Renal cortical epithelial cell (primary cell): ENCODE measurements at places on chromosomes 1 and 21.

GRCh38 chr1:179087665-179088064 is 5.8 kb downstream of the TOR3A start:
- no peak for DNase-seq

DNA sequence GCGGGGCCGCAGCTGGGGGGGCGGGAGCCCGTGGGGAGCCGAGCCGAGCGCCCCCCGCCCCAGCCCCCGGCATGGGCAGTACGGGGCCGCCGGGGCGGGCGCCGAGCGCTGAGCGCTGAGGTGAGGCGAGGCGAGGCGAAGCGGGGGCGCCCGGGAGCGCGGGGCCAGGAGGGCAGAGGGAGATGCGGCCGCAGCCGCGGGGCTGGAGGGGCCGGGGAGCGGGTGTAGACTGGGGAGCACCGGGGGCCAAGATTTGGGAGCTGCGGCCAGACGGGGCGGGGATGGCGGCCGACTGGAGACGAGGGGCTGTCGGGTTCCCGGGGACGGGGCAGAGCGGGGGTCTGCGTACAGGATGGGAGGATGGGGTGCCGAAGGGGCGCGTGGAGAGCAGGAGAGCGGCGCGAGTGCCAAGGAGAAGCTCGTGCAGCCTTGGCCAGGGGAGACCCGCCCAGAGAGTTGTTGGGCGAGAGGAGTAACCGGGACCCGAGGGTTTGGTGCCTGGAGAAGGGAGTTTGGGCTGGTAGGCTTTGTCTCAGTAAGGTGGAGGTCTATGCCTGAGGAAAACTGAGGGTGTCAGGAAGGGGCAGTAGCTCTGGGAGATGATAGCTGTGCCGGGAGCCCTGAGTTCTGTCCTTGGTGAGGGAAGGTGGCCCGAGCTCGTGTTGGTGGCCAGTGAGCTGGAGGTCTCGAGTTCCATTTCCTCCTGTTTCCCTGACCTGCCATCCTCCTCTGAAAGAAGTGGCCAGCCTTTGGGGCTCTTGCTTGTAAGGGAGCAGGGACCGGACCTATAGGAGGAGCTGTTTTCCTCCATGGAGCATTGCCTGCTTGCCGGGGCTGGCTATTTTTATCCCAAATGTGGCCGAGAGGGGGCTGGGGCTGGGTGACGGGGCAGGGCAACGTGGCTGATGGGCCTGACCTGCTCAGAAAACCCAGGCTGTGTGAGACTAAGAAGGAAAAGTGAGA is 539 bp downstream of the ATP8B2 start:
- DNase-seq = peak; percentile 72

DNA sequence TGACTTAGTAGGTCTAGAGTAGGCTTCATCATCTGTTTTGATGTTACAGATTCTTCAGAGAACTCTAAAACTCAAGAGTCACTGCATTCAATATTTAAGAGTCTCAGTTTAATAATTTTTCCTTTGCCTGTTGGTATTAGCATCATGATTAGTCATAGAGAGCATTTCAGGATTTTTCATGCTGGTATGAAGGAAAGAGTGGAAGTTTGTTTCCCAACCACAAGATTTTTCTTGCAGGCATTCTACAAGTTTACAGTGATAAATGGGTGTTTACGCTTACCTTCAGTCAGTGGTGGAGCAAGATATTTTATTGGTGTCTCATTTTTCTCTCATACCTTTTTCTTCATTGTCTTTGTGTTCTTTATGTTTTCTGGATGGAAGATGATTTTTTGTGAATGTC is 58.4 kb upstream of the MYOCOS start:
- peak; percentile 61 for DNase-seq

DNA sequence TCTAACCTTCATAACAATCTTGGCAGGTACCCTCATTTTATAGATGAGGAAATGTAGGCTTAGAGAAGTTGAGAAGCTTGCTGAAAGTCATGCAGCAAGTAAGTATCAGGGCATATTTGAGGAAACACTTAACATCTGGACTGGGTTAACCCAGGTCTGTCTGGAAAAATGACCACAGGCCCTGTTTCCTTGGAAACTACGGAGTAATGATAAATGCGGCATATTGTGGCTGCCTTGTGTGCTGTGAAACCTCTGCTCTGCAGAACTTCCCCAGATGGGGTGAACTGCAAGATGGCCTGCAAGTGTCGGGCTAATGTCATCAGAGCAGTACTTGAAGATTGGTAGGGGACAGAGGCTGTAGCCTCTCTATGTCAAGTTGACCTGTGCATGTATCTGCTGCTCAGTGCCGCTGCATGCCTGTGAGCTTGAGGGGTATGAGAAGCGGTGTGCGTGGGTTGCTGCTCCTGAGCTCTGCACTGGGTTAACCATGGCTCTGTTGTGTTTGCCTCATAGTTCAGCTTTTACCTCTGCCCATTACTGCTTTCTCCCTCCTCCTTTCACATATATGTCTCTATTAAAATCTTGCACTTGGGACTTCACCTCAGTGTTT is 83.1 kb downstream of the WDR3 start:
- no peak for DNase-seq

- peak; percentile 9 for DNase-seq
These were observed 147.3 kb downstream of the LBR start for GRCh38 chr1:225280563-225280962.

- DNase-seq = no peak
These were observed 120.7 kb downstream of the CNIH3 start for GRCh38 chr1:224736619-224737352.

GRCh38 chr1:15153842-15154479 is 414 bp downstream of the TMEM51 start:
- no peak for DNase-seq

DNA sequence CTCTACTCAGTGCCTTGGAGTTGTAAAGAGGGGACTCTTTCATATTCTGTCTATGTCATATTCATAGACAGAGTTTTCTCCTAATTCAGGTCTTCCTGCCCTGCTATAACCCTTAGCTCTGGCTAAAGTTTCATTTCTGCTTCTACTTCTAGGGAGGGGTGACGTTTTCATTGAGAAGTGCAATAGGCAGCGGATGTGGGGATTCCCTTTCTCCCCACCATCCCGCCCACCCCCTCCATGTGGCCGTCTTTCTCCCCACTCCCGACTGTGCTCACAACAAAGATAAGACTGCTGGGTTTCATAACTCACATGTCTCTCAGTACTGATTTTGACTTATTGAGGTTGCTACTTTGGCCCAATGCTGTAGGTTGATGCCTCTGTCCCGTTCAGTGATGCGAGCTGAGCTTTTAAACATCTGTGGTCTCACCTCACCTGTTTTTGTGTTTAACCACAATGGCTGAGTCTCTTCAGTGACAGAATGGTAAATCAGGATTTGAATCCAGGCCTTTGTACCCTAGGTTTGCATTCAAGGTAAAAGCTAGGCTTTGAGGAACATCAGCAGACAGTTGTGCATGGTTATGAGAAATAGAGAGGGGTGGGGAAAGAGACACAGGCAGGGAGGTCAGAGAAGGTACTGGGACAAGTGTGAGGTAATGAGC is 7.8 kb upstream of the KIF14 start:
- DNase-seq = no peak

DNA sequence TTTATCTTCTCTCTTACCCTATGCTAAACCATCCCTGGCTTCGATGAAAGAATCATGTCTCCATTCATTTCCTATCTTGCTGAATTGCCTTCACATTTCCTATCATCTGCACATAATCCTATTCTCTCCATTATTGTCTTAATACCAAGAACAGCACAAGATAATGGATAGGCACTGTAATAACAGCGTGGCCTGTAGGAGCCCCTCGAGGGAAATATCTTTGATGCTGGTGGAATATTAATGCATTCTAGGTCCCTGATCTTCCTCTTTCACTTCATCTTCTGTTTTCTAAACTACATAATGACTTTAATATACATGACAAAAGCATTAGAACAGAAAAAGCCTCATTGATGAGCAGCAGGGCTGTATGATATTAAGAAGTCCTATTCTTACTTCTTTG is 720.6 kb downstream of the RWDD3 start:
- no peak for DNase-seq

- no peak for DNase-seq
These were observed 108.1 kb downstream of the C1orf21 start for GRCh38 chr1:184494929-184495328.

- DNase-seq = no peak
These were observed 254.3 kb upstream of the PRMT6 start for GRCh38 chr1:106802181-106802580.

- DNase-seq = no peak
These were observed 1.1 kb upstream of the CD46 start for GRCh38 chr1:207750631-207751305.

DNA sequence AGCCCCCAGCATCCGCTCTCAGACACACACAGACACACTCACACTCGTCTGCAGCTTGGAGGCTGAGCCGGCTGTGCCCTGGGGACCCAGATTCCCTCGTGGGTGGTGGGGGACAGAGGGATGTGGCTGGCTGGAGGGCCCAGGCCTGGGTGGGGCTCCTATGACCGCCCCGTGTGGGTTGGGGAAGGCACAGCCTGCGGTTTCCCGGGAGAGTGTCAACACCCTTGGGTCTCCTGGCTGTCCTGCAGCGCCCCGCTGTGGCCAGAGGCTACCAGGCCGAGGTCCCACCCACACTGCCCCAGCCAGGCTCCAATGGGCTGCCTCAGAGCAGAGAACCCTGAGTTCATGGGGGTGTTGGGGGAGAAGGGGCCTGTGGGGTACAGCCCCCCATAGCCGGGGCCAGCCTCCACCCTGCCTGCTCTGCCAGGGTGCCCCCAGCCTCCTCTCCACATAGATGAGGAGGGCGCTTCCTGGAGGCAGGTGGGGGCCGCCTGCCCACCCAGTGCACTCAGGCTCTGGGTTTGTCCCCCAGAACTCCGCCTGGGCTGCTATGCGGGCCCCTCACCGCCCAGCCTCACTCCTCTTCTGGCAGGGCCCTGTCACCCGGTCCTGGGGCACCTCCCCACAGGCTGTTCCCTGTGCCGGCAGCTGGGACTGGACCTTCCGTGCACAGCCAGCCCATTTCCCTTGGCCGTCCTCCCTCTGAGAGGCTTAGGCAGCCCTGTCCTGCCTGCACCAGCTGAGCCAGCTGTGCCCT is at the start of gene TTC34:
Gene TTC34 (minus strand): TSS at position 159 of the 757 bp plus-strand sequence. CDS start 866 bp downstream, outside the sequence.
- DNase-seq = no peak

GRCh38 chr1:8082945-8083344 is 56.8 kb upstream of the ERRFI1 start:
- peak; percentile 58 for DNase-seq

- no peak for DNase-seq
These were observed 76.2 kb downstream of the CD46 start for GRCh38 chr1:207828046-207828445.

DNA sequence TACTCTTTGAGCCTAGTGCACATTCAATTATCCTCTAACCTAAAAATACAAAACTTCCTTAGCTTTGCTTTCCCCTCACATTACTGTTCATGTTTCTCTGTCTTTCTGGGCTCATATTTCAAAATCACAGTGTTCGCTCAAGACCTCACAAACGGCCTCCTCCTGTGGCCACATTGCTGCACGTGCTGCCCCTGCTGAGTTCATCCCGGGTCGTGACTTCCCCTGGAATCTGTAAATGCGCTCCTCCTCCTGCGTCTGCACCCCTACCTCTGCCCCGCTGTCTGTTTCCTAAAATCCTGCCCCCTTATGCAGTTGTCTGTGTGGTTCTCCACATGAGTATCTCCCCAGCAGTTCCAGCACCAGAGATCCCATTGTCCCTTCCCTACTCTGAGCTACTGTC is 45.5 kb upstream of the RAVER2 start:
- DNase-seq = no peak

- no peak for DNase-seq
These were observed 35.1 kb upstream of the ADGRL4 start for GRCh38 chr1:79041666-79042065.

DNA sequence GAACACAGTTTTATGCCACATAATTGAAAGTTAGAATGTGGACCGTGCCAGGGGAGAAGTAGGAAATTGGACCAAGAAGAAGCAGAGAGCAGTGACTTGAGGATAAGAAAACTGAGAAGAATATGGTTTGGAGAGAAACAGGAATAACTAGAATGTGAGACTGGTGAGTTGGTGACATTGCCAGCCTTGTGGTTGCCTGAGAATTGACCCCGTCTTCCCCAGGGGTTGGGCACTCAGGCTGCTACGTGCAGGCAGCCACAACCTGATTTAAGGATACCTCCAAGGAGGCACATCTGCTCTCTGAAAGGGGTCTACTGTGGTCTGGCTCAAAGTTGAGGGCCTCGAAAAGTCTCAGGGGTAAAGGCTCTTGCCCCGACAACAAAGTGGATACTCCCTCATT is 112.1 kb upstream of the ARTN start:
- no peak for DNase-seq

GRCh38 chr1:168468042-168468809 is 75.6 kb downstream of the XCL2 start:
- DNase-seq = peak; percentile 73

DNA sequence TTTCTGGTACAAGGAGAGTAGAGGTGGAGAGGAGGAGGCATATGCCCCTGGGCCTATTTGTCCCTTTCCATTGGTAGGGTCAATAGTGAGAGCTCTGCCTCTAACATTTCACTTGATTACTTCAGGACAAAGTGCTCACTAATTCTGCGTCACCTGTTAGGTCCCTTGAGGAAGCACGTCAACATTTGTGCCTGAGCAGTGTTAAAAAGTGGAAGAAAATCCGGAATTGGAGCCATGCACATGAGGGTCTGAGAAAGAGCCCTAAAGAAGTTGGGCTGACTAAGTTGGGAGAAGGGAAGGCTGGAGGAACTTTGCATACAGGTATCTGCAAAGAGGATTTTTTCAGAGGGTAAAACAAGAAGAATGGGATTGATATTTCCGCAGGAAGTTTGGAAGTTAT is 1.9 kb downstream of the SLC25A44 start:
- DNase-seq = no peak

GRCh38 chr1:154842635-154843034 is 27.4 kb downstream of the KCNN3 start:
- DNase-seq = no peak

- DNase-seq = no peak
These were observed 10.4 kb upstream of the BCAR3 start for GRCh38 chr1:93692026-93692425.

GRCh38 chr1:94279038-94279437 is 41.7 kb upstream of the ARHGAP29 start:
- DNase-seq = no peak

DNA sequence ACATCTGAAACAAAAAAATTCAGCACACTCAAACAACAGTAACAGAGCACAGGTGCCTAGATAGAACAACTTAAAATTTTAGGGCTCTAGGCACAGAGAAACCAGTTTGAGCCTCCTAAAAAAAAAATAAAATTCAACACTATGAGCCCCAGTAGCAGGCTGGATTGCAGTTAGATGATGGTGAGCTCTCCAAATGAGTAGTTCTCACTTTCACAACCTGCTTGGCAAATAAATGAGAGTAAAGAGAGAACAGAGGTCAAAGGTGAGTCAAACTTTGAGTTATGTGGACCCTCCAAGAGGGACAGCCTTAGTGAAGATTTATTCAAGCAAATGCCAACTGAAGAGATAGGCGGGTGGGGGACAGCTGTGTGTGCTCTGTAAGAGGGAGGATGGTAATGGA is 3.6 kb downstream of the BEND5 start:
- no peak for DNase-seq

DNA sequence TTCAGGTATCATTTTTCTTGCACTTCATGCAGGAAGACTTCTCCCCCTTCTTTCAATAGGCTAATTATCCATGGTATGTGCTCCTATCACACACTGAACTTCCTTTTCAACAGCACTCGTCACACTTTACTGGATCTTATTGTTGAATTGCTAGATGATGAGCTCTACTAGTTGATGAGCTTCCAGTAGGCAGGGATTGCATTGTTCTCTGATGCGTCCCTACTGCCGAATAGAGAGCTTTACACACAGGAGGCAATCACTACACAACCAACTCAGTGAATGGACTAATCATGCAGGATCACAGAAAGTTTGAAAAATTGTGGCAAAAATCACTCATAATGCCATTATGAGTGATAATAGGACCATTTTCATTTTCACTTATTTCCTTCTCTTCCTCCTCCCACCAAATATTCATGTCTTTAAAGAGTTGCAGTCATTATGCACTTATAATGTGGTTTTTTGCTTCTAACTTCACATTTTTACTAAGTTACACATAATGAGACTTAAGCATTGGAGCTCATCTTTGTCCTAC is 128.1 kb upstream of the ZNF648 start:
- peak; percentile 90 for DNase-seq
